ENCODE measurements at places on chromosomes 4 and X.

- no peak for DNase-seq
Measured at GRCh38 chrX:39725928-39726619, 371.7 kb downstream of the BCOR start.

DNA sequence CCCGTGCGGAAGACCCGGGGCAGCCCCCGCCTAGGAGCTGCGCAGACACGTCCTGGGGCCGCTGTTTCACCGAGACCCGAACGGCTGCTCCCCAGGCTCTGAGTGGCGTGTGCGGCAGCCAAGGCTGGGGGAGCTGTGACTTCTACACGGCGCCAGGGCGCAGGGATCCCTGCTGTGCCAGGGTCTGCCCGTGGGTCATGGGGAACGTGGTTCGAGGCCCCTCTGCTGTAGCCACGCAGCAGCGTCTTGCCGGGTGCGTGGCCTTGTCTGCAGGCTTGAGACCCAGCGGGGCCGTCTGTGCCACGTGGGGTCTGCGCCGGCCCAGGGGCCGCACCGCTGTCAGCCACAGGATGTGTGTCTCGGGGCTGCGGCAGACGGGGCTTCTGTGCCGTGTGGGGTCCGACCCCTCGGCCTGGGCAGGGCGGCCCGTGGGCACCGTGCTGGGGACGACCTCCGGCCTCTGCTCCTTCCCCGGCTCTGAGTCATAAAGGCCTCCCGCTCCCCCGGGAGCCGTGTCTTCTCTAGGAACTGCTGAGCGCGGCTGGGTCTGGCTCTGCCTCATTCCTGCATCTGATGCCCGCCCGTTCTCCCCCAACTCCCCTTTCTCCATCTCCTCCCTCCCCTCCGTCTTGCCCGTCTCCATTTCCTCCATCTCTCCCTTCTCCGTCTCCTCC, 12.7 kb upstream of the GTPBP6 start:
- DNase-seq = no peak

- DNase-seq = no peak
Measured at GRCh38 chrX:46873746-46874145, 36.9 kb downstream of the RP2 start.

DNA sequence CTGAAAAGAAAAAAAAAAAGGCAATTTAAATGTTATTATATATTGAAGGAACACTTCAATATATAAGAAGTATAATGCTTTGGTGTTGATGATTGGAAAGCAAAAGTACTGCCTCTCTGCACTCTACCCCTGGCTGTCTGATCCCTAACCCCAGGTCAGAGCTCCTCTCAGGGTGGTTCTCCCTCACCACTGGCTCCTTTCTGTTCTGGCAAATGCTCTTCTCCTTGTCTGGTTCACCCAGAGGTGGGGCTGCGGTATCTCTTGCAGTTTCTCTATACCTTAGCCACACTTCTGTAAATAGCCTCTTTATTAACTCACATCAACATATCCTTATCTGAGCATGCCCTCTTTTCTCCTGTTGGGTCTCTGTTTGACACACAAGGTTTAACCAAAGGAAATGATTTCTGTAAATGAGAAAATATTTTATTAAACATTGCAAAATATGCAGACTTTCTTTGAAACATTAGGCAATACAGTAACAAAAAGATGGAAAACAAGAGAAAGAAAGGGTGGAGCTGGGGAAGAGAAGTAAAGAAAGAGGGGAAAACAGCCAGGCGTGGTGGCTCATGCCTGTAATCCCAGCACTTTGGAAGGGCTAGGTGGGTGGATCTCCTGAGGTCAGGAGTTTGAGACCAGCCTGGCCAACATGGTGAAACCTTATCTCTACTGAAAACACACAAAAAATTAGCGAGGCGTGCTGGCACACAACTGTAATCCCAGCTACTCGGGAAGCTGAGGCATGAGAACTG, 45.7 kb downstream of the ING2 start:
- DNase-seq = no peak

GRCh38 chrX:15143825-15144121, 126.1 kb downstream of the ASB9 start:
- no peak for DNase-seq

GRCh38 chr4:176563591-176563990, 229.1 kb downstream of the VEGFC start:
- DNase-seq = no peak
